D341Med (cell line): ENCODE measurements at places on chromosomes 11 and 22.

DNA sequence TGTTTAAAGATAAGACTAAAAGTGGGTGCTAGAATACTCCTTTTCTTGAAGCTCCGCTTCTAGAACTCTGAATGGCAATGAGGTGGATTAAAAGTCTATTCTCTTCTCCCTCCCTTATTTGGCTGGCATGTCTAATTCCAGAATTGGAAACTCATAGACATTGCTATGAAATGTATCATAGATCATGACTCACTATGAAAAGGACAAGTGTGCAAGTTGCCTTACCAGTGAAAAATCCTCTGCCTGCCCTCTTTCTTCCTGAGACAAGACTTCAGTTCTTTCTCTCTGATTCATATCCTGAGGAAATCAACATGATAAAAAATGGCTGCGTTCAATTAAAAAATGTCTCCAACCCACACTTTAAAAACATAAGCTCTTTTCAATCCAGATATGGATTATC lies 73.2 kb upstream of the BLID start:
- no peak for DNase-seq

- DNase-seq: no peak
These were observed 3.6 kb downstream of the MLC1 start for GRCh38 chr22:50081426-50082196.

- no peak for DNase-seq
These were observed 136.1 kb downstream of the MORC2 start for GRCh38 chr22:30832407-30832987.

DNA sequence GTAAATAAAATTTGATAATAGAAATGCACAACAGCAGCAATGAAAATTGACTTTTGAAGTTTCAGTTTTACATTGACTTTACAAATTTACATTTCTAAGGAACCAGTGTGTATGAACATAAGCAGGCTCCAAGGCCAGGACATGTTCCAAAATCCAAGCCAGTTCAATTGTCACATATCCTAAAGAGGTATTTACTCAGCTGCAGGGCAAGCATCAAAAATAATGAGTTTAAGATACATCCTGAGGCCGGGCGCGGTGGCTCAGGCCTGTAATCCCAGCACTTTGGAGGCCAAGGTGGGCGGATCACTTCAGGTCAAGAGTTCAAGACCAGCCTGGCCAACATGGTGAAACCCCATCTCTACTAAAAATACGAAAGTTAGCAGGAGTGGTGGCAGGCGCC lies 39.0 kb upstream of the AKIP1 start:
- no peak for DNase-seq

DNA sequence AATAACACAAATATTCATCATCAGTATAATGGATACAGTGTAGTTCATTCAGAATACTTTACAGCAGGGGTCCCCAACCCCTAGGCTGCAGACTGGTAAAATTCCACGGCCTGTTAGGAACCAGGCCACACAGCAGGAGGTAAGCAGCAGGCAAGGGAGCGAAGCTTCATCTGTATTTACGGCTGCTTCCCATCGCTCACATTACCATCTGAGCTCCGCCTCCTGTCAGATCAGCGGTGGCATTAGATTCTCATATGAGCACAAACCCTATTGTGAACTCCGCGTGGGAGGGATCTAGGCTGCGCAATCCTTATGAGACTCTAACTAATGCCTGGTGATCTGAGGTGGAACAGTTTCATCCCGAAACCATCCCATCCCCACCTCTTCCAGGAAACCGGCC lies 125.1 kb downstream of the SERGEF start:
- DNase-seq: no peak

DNA sequence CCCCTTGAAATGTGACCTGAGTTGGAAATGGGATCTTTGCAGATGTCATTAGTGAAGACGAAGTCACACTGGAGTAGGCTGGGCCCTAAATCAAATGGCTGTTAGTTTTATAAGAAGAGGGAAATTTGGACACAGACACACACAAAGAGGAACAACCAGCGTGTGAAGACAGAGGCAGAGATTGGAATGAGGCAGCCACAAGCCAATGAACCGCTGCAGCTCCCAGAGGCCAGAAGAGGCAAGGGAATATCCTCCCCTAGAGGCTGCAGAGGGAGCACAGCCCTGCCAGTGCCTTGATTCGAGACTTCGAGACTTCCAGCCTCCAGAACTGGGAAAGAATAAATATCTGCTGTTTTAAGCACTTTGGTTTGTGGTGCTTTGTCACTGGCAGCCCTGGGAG lies 484.5 kb downstream of the MN1 start:
- DNase-seq: no peak

DNA sequence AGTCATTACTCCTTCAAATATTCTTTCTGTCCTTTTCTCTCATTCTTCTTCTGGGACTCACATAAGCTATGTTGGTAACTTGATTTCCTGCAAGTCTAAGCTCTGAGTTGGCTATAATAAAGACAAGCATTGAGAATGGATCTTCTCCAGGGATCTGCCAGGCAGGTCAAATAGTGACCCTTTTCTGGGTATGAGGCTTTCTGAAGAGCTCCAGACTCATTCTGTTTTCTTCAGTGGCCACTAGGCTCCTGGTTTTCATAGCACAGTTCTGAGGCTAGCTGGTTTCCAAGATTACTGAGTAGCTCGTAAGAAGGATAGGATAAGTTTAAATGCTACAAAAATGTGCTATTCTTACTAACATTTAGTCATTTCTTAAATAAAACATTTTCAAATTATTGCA lies 38.3 kb downstream of the TMPRSS5 start:
- DNase-seq: no peak

DNA sequence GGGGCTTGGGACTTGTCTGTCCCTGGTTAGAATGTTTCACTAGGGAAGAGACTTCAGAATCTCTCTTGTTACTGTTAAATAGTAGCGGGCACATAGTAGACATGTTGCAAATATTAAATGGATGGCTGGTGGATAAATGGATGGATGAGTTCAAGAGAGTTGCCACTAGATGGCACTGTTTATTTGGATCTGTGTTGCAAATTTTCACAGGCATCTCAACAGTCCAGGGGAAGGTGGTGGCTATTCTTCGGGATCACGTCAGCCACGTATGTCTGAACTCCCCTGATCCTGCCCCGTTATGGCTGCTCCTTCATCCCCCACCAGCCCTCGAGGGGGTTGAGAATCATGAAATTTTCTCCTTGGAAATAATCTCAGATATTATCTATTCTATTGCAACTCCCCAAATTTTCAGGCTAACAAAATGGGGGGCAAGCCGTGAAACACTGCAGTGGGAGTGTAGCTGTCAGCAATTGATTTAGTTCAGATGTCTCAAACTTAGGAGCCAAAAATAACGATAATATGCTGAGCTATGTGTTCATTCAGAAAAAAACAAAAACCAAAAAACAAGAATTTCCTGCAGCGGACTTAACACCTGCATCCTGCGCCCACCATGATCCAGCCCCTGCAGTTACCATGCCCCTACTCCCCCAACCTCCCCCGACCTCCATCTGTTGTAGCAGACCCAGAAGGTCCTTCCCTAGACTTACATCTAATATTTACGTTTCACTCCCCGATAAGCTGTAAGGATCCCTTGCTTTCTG lies 29.1 kb upstream of the BIRC3 start:
- DNase-seq: peak; percentile 71

DNA sequence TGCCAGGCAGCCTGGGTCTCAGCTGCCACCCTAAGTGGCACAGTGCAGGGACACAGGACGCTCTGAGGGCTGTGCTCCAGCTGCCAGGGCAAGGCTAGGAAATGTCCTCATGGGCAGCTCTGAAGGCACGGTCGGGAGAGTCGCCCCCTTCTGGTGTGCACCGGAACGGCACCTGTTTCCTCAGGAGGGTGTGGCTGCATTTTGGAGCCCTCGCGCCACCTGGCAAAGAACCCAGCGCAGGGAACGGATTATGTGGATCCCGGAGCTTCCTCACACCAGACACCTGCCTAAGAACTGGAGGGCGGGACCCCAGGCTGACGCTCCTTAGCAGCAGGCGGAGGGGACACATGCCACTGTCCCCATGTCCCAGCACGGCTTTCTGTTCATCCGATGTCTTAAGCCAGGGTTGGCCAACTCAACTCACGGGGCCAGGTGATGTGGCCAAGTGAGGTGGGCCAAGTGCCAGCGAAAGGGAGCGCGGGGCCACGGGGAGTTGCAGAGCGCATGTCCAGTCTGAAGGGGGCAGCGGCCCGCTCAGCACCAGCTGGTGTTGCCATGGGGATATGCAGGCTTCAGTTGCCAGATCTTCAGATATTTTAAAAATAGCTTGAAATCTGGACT lies 5.1 kb upstream of the SLC22A8 start:
- DNase-seq: peak; percentile 60
